ENCODE measurements at places on chromosomes 11 and 22.

GRCh38 chr11:41010361-41011050 lies 448.9 kb downstream of the LRRC4C start:
- no peak for DNase-seq

- DNase-seq, result no peak
Measured at GRCh38 chr11:72579816-72580641, 94.2 kb downstream of the PDE2A start.

GRCh38 chr11:125958872-125959400 lies 13.1 kb downstream of the VSIG10L2 start:
- DNase-seq, result no peak

- no peak for DNase-seq
Measured at GRCh38 chr11:12674936-12675696, 895 bp downstream of the TEAD1 start.

GRCh38 chr11:64874308-64875240 lies 3.8 kb downstream of the EHD1 start:
- no peak for DNase-seq

- no peak for DNase-seq
Measured at GRCh38 chr22:33224841-33225240, 166.7 kb upstream of the SYN3 start.

DNA sequence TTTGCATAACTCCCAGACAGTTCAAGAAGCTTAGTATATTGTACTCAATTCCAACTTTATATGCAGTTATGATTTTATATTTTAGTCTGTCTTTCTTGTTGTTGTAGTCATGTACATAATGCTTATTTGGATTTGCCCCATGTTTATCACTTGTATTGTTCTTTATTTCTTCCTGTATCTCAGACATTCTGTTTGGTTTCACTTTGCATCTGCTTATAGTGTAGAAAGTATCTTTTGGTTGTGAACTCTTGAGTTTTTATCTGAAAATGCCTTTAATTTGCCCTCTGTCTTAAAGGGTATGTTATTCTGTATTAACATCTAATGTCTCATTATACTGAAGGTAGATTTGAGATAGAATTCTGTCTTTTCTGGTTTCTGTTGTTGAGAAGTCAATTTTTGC lies 275.4 kb downstream of the DYNC2H1 start:
- DNase-seq, result no peak

- peak; percentile 66 for DNase-seq
Measured at GRCh38 chr11:86456075-86456939, 81.6 kb downstream of the CCDC81 start.

- no peak for DNase-seq
Measured at GRCh38 chr22:19466126-19466716, 12.8 kb downstream of the UFD1 start.

DNA sequence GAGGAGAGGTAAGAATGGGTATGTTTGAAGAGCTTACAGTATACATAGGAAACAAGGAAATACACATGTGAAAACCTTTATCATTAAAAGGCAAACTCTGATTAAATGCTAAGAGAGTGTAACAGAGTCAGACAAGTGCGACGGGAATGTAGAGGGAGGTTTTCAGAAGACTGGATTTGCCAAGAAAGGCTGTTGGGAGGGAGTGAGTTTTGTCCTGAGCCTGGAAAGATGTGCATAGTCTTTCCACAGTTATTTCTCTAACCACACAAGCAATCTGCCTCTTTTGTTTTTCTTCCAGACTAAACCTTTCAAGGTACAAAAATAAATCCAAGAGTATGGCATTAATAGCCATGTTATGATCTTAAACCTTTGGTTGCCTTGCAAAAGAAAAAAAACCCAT lies 170.9 kb downstream of the KIRREL3 start:
- no peak for DNase-seq
